ENCODE measurements at places on chromosomes 16 and 17.

DNA sequence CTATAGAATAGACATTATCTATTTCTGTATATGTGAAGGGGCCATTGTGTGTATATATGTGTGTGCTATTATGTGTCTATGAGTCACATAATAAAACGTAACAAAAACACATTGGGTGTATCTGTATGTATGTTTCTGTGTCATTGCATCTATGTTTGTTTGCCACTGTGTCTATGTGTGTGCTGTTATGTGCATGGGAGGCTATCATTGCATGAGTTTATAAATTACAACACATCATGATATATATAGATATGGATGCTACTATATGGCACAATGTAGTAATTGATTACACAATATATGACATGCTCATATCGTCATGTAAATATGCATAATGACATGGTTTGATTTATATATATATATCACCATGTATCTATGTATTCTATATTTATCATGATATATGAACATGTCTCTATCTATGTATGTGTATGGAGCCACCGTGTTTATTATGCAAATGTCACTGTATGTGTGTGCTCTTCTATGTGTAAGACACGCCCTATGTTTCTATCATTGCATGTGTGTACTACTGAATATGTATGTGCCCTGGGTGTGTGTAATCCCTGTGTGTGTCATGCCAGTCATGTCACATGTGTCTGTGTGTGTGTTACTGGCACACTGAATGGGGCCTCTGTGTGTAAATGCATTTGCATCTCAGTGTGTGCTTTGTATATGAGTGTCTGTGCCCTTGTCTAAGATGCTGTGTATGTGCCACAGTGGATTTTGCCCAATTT is 1.4 kb upstream of the TSPOAP1 start:
- DNase-seq, result no peak

- DNase-seq, result no peak
Observed at GRCh38 chr17:78257810-78258322, 26.4 kb downstream of the TMEM235 start.

- no peak for DNase-seq
Observed at GRCh38 chr16:26491101-26491670, 575.5 kb upstream of the C16orf82 start.

GRCh38 chr16:307691-308312 is 24.8 kb downstream of the PDIA2 start:
- no peak for DNase-seq

- DNase-seq, result no peak
Observed at GRCh38 chr16:2090481-2090776, 42.6 kb downstream of the TSC2 start.

GRCh38 chr17:64230791-64231408 is 32.2 kb downstream of the TEX2 start:
- DNase-seq, result peak; percentile 93

GRCh38 chr17:6079960-6080359 is 9.8 kb downstream of the WSCD1 start:
- no peak for DNase-seq

- peak; percentile 22 for DNase-seq
Observed at GRCh38 chr17:50363217-50364060, 9.5 kb downstream of the MRPL27 start.

GRCh38 chr17:56047331-56047730 is 105.9 kb upstream of the ANKFN1 start:
- no peak for DNase-seq

DNA sequence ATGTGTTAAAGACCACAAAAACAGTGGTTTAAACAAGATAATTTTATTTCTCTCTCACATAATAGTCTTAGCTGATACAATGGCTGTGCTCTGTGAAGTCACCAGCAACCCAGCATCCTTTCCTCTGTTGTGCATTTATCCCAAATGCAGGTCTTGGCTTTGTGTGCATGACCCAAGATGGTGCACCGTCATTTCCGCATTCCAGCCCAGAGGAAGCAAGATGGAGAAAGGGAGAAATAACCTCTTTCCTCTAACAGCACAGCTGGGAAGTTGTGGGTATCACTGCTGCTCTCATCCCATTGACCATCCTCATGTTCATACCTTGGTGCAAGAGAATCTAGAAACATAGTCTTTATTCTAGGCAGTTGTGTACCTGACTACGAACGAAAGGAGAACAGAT is 21.8 kb downstream of the TMC5 start:
- DNase-seq, result no peak

DNA sequence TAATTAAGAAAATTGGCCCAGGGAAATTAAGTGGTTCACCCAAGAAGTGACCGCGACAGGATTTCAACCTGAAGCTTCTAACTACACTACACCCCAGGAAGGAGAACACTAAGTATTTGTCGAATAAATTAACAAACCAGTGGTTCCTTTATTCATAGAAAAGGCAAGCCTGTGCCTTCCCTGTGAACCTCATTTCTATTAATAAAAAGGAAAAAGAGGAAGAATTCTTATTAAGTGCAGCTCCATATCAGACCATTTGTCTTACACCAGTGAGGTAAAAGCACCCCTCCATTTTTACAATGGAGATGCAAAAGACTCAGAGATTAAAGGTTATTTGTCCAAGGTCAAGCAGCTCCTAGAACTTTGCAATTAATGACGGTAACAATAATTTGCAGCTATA is 1.7 kb downstream of the COPS3 start:
- DNase-seq, result no peak

DNA sequence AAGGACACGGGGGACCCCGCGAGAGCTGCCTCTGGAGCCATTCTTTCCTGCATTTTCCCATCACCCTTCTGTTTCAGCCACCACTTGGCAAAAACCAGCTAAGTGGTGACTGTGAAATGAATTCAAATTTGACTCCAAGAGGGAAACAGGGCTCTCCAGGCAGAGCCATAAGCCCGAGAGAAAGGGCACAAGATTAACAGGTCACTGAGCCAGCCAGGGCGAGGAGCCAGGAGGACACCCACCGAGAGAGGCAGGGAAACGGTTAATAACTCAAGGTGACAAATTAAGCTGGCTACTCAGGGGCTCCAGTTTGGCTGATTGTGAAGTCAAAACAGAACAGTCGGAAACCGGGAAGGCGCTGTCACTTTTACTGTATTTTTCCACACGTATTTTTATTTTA is 67.8 kb upstream of the SOX9 start:
- DNase-seq, result no peak

DNA sequence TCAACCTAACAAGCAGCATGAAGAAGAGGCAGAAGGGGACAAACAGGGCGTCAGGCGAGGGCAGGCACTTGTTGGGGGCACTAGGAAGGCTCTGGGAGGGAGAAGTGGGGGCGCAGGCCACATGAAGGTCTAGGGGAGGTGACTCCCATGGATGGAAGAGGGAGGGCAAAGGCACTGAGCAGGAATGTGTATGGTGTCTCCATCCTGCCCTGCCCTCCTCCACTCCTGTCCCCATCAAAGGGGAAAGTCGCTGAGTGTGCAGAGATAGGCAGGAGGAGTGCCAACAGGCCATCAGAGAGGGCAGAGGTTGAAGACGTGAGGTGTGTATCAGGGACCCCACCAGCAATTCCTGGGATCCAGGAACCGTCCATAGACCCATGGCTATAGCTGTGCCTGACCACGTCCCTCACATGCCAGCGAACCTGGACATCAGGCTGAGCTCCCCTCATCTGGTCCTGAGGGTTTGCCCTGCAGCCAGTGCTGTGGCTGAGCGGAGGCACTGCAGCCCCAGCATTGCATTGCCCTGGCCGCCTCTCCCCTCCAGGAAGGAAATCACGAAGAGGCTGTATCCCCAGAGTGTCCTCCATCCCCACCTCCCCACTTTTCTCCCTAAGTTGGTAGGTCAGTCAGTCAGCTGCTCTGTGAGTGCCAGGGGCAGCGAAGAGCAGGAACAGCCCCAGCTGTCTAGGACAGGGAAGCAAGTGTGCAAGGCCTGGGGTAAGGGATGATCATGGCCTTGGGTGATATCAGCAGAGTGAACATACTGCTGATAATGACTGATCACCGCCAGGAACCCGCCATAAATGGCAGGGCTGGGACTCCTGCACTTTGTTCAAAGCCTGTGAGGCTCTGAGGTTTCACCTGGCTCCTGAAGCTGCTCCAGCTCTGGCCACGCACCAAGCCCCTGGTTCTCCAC is 6.2 kb upstream of the CYB561 start:
- no peak for DNase-seq

DNA sequence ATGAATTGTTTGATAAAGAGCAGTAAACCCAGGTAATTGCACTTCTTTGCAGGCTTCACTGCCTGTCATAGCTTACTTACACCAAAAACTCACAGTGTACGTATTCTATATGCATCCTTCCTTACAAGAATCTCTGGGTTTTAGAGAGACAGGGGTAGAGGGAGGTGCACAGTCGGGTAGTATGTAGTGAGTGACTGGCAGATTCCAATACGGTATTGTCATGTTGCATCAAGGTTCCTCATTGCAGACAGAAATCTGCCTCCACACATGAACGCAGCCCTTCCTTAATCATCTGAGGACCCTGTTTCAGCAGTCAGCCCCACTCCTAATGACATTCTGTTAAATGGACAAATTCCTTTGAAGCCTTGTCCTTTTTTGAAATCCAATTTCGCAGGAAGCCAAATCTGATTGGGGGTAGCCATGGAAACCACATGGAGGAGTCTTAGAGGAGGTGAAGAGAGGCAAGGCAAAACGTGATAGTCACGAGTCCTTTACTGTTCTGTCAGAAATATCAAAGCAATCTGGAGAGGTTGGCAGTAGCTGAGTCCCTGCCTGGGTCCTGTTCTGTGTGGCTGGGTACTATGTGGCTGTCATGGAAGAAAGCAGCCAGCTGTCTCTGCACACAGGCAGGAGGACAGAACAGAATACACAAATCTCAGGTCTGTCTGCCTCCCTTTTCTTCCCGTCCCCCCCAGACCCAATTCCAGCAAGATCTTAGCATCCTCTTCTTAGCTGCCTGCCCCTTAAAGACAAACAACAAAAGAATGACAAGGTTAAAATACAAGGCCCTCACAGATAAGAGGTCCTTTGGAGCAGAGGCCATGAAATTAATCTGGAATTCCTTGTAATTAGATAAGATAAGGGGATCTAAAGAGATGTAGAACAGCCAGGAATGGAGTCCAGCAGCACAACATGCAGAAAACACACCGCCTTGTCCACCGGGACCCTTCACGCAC is 3.1 kb upstream of the SKAP1 start:
- no peak for DNase-seq

DNA sequence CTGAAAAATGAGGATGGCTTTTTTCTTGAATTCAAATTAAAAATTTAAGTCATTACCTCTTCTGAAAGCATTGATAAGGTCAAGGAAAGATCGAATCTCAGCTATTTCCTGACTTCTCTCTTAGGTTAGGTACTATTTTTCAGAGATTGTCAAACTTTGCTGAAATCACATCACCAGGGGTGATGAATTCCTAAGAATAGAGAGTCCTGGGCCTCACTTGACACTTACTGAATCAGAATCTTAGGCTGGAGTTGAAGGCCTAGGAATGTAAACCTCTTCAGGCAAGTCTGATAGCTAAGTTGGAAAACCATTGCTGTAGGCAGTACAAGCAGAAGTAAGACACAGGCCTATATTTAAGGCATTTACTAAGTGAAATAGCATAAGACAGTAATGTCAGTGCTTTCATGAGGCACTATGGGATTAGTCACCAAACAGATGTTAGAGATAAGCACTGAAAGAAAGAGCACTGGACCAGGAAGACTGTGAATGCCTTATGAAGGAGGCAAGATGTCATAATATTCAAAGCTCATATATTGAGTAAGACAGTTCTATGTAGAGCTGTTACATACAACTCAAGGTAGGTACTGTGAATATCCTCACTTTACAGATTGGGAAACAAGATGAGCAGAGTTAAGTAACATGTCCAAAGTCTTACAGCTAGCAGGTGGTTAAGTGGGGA is 21.5 kb downstream of the DCAF7 start:
- DNase-seq, result peak; percentile 37

GRCh38 chr17:79974566-79975497 is 60.8 kb downstream of the TBC1D16 start:
- no peak for DNase-seq

DNA sequence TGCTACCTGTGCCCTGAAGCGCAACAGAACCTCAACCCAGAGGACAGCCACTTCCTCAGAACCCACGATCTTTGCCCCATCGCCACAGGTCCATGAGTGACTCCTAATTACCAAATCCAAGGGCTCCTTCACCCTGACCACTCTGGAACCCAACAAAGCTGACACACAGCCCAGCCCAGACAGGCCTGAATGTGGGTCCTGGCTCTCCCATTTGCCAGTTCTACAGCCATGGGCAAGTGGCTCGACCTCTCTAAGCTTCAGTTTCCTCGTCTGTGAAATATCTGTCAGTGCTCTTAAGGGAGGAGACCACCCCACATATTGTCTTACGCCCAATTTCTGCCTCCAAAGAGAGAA is 18.0 kb upstream of the ENDOV start:
- DNase-seq, result no peak

DNA sequence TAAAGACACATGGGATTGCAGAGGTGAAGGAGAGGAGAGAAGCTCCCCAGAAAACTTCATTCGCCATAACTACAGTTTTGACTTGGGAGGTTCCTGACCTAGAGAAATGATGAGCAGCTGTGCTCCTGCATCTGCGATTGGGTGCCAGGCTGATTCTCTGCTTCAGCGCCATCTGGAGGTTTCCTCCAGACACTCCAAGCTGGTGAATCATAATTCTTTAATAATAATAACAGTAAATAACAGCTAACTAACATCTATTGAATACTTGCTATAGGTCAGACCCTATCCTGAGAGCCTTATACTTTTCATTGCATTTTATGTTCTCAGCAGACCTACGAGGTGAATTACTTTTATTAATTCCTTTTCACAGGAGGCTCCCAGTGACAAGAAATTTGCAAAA is 575.8 kb downstream of the TOX3 start:
- DNase-seq, result peak; percentile 4

GRCh38 chr16:28865722-28866453 is 2.2 kb downstream of the SH2B1 start:
- no peak for DNase-seq

- DNase-seq, result no peak
Observed at GRCh38 chr17:63927464-63928171, 4.5 kb downstream of the CD79B start.

GRCh38 chr16:12236589-12236988 is 260.1 kb downstream of the SNX29 start:
- no peak for DNase-seq

GRCh38 chr17:59328601-59329000 is 2.9 kb upstream of the YPEL2 start:
- DNase-seq, result no peak

GRCh38 chr17:57152967-57153528 is 68.0 kb downstream of the AKAP1 start:
- DNase-seq, result no peak

GRCh38 chr17:82108038-82108437 is 10.0 kb upstream of the FASN start:
- no peak for DNase-seq

GRCh38 chr16:89096768-89097391 is 3.2 kb downstream of the ACSF3 start:
- no peak for DNase-seq

All from fibroblast of skin of scalp (primary cell).